ENCODE measurements at places on chromosomes 3 and 15. TPM values are rescaled to one million over a fixed set of nuclear protein-coding genes. Genes with fewer than 3 reads are reported as not detected.
A peak's percentile ranks its signal among the peaks of the same experiment; 100 is the strongest.

- no peak for DNase-seq
- H3K4me3 ChIP-seq, result no peak overlapping the region
- H3K4me1 ChIP-seq, result no peaks in the 10 kb centered on the region
- no peaks in the 10 kb centered on the region for H3K27me3 ChIP-seq
- no peaks in the 10 kb centered on the region for H3K36me3 ChIP-seq
- no peak overlapping the region for H3K27ac ChIP-seq
These were observed 365.8 kb upstream of the MCTP2 start for GRCh38 chr15:93865586-93865985.

GRCh38 chr15:90051874-90052273, 50.4 kb downstream of the IDH2 start:
- no peaks in the 10 kb centered on the region for H3K36me3 ChIP-seq
- no peak for DNase-seq
- no peaks in the 10 kb centered on the region for H3K27me3 ChIP-seq
- H3K4me3 ChIP-seq, result no peak overlapping the region
- no peaks in the 10 kb centered on the region for H3K4me1 ChIP-seq
- no peak overlapping the region for H3K27ac ChIP-seq

Gene CASR
- total RNA-seq, result not detected

Gene SLCO2A1
- total RNA-seq, result 96.8 TPM

GRCh38 chr3:53194210-53195065, 33.4 kb downstream of the PRKCD start:
- no peak overlapping the region for H3K4me3 ChIP-seq
- no peaks in the 10 kb centered on the region for H3K4me1 ChIP-seq
- peaks cover 3% of the 10 kb centered on the region for H3K36me3 ChIP-seq
- no peaks in the 10 kb centered on the region for H3K27me3 ChIP-seq
- H3K27ac ChIP-seq, result peak overlapping the region; percentile 17

Gene IGSF11
- total RNA-seq, result 0.42 TPM

Gene NOP10
- 105 TPM for total RNA-seq

GRCh38 chr3:189606774-189607173, 24.4 kb upstream of the TP63 start:
- no peak overlapping the region for H3K4me3 ChIP-seq
- H3K27me3 ChIP-seq, result no peaks in the 10 kb centered on the region
- H3K27ac ChIP-seq, result no peak overlapping the region
- DNase-seq, result no peak
- H3K36me3 ChIP-seq, result no peaks in the 10 kb centered on the region

GRCh38 chr3:153591561-153592245, 429.7 kb downstream of the RAP2B start:
- no peaks in the 10 kb centered on the region for H3K4me1 ChIP-seq
- H3K4me3 ChIP-seq, result no peak overlapping the region
- DNase-seq, result no peak
- H3K27ac ChIP-seq, result no peak overlapping the region
- H3K36me3 ChIP-seq, result no peaks in the 10 kb centered on the region

GRCh38 chr3:130288670-130289069, 56.8 kb upstream of the COL6A5 start:
- H3K36me3 ChIP-seq, result no peaks in the 10 kb centered on the region
- no peaks in the 10 kb centered on the region for H3K4me1 ChIP-seq
- no peak for DNase-seq
- no peak overlapping the region for H3K4me3 ChIP-seq

DNA sequence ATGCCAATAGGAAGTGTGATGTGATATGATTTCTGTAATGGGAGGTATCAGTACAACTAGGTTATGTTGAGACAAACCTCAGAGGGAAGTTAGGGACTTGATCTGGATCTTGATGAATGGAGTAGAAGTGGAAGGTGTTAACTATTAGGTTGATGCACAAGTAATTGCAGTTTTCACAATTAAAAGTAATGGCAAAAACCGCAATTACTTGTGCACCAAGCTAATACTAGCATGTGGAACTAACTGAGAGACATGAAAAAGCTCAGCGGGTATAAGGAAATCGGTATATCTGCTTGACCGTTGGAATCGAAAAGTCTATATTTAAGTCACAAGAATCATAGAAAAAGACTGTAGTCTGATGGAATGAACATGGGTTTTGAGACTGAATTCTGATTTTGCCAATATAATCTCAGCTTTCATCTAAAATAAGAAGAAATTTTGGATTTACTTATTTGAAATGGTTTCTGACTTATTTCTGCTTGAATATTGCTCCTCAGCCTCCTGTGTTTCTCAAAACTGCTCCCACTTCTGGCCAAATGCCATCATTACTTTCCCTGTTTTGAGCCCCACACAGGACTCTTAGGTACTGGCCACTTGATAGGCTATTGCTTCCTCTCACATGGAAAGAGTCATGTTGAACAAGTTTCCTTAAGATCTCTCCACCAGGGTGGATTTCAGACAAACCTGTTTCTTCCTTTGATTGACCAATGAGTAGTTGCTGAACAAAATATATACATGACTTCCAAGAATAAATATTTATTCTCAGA, 271.5 kb upstream of the COL8A1 start:
- H3K4me1 ChIP-seq, result no peaks in the 10 kb centered on the region
- no peaks in the 10 kb centered on the region for H3K36me3 ChIP-seq
- DNase-seq, result no peak
- H3K27me3 ChIP-seq, result no peaks in the 10 kb centered on the region
- H3K27ac ChIP-seq, result no peak overlapping the region
- H3K4me3 ChIP-seq, result no peak overlapping the region

GRCh38 chr15:92197746-92198145, 195.9 kb upstream of the ST8SIA2 start:
- no peak for DNase-seq
- H3K27ac ChIP-seq, result no peak overlapping the region

- no peaks in the 10 kb centered on the region for H3K36me3 ChIP-seq
- no peak overlapping the region for H3K27ac ChIP-seq
- no peak for DNase-seq
- no peak overlapping the region for H3K4me3 ChIP-seq
- no peaks in the 10 kb centered on the region for H3K4me1 ChIP-seq
- no peaks in the 10 kb centered on the region for H3K27me3 ChIP-seq
These were observed 69.8 kb downstream of the CHRNA7 start for GRCh38 chr15:32099956-32100684.

Gene SEMA3G
- 12.5 TPM for total RNA-seq

DNA sequence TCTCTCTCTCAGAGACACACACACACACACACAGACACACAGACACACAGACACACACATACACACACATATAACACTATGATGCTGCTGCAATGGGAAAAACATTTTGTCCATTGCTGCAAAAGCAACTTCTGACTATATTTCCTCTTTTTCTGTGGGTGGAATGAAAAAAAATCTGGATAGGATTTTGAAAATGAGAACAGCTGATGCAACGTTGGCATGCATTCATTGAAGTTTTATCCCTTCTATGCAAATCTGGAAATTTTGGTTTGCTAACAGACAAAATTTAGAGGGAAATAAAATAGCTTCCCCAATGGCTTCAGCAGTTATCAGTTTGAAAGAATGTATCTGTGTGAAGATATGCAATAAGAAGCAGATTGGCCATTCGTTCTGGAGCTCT, 763.4 kb upstream of the GRM7 start:
- H3K27me3 ChIP-seq, result no peaks in the 10 kb centered on the region
- H3K36me3 ChIP-seq, result no peaks in the 10 kb centered on the region
- no peak for DNase-seq
- H3K4me3 ChIP-seq, result no peak overlapping the region
- H3K27ac ChIP-seq, result no peak overlapping the region

DNA sequence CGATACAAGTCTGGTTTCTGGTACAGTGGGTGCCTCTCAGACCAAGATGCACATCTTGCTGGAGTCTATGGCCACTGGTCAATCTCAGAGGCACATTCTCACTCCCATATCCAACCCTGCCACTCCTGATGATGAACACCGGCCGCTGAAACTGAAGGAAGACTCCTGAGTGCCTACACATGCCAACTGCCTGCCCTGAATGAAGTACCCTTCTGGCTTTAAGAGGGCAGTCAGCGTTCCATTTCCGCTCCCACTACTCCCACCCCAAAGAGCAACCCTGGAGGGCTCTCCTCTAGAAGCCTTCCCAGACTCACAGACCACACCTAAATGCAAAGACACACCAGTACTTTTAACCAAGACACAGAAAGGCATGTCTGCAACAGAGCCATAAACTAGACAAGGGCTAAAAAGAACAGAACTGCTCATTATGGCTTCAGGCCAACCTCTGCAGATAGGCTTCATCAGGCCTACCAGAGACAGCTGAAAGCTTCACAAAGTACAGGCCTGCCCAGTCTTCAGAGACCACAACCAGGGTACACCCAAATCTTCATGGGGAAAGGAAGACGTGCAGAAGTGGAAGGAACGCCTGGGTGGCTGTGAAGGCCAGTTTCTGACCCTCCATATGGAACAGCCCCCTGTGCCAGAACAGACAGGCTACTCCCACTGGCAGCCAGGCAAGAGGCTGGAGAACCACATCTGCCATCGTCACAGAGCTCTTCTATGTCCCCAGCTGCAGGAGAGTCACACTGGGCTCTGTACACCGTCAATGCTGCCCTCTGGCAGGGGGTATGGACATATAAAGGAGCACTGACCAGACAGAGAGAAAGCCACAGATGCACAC, 14.3 kb downstream of the ANP32A start:
- H3K4me1 ChIP-seq, result no peaks in the 10 kb centered on the region
- H3K4me3 ChIP-seq, result no peak overlapping the region

GRCh38 chr3:121999931-122000330, 22.1 kb downstream of the ILDR1 start:
- no peaks in the 10 kb centered on the region for H3K4me1 ChIP-seq
- H3K4me3 ChIP-seq, result no peak overlapping the region
- no peak for DNase-seq

Gene USP13
- 6.9 TPM for total RNA-seq

GRCh38 chr3:44045476-44046275, 196.0 kb upstream of the TOPAZ1 start:
- DNase-seq, result no peak
- no peaks in the 10 kb centered on the region for H3K4me1 ChIP-seq
- H3K4me3 ChIP-seq, result no peak overlapping the region

Gene NOX5
- 0.19 TPM for total RNA-seq

- peaks cover 2% of the 10 kb centered on the region for H3K4me1 ChIP-seq
- no peak overlapping the region for H3K4me3 ChIP-seq
- H3K27me3 ChIP-seq, result no peaks in the 10 kb centered on the region
These were observed 203.0 kb downstream of the TIGIT start for GRCh38 chr3:114496874-114497273.

Gene THRB
- total RNA-seq, result 77.9 TPM

DNA sequence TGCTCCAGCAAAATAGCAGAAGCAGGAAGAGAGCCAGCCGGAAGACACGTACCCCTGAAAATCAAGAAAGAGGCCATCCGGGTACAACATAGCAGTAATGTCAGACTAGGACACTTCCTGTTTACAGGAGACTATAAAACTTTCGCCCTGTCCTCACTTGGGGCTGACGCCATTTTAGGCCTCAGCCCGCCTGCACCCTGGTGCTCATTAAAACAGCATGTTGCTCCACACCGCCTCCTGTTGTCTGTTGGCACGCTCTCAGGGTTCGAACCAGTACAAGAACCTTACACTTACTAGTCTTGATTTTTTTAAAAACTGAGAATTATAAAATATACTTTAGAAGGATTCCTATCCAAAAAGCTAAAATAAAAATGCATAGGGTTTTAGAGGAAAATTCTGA, 159.8 kb upstream of the NR2E3 start:
- no peaks in the 10 kb centered on the region for H3K36me3 ChIP-seq
- no peak overlapping the region for H3K27ac ChIP-seq
- H3K27me3 ChIP-seq, result no peaks in the 10 kb centered on the region
- peaks cover 7% of the 10 kb centered on the region for H3K4me1 ChIP-seq

- H3K4me1 ChIP-seq, result no peaks in the 10 kb centered on the region
- no peak overlapping the region for H3K4me3 ChIP-seq
- H3K27me3 ChIP-seq, result no peaks in the 10 kb centered on the region
These were observed 492.4 kb downstream of the MCTP2 start for GRCh38 chr15:94723801-94724200.

DNA sequence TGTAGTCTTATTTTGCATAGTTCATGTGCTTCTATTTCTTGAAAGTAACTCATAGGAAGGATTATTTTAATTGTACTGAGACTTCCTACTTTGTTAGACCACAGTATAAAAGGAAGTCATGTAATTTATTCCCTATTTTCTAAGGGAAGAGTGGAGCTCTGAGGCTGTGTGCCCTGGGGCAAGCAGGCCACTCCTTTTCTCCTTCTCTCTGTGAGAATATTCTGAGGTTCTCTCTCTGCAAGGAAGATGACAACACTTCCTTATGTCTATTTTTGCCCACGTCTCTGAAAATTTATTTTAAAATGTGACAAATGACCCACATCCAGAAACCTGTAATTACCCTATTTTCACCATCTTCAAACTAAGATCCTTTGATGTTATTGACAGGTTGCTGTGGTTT, 11.0 kb downstream of the KCTD6 start:
- no peak overlapping the region for H3K27ac ChIP-seq
- DNase-seq, result no peak
- H3K27me3 ChIP-seq, result no peaks in the 10 kb centered on the region
- H3K4me3 ChIP-seq, result no peak overlapping the region
- no peaks in the 10 kb centered on the region for H3K36me3 ChIP-seq

DNA sequence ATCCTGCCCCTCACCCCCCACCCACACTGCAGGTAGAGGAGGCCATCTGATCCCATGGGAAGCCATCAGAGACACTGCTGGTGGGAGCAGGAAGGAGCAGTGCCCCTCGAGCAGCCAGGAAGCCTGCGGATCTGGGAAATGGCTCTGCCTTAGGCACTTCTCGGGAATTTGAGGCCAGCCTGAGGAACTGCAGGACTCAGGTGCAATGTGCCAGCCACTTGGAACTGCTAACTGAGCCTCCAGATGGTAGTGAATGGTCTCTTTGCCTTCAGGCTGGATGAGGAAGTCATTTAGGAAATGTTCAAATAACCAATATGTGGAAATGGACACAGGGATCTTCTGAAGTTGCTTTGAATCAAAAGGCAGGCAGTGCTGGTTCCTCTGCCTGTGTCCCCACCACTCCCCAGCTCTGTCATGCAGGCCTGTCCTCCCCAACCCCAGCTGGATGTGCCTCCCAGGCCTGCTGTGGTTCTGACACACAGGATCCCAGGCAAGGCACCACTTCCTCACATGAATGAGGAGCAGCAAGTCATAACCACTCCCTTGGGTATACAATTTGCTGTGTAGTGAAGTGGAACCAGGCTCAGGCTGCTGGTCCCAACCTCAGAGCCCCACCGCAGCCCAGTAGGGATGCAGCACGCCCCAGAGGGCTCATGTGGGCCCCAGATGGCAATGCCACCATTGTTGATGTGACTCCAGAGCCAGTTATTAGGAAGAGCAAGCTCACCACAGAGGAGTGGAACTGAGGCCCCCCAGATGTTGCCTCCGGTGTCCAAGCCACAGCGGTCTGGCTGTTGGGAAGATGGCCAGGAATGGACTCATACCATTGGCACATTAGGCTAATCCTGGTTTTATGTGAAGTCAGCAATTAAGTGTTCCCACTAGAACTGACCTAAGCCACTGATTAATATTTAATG, 46.5 kb upstream of the LIMD1 start:
- H3K36me3 ChIP-seq, result no peaks in the 10 kb centered on the region
- no peak overlapping the region for H3K27ac ChIP-seq
- DNase-seq, result peak; percentile 80
- no peaks in the 10 kb centered on the region for H3K27me3 ChIP-seq
- no peak overlapping the region for H3K4me3 ChIP-seq

Data from aorta (tissue), 5 donors.